COR-L47 (cell line): ENCODE measurements at places on chromosomes 4 and X.

DNA sequence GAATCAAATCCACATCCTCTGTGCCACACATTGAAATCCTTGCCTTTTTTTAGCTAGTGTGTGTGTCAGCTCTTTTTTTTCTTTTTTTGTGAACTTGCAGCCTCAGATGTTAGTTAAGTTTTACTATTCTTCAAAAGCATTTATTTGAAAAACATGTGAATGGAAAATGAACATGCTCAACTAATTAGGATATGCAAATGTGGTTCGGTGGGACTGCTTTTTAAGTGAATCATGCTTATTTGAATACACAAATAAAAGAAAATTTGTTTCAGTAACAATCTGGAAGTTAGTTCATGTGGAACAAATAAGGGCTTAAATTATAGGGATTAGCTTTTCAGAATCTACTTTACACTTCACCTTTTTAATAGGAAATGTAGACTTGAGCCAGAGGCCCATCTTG is 751.5 kb upstream of the FAM241A start:
- no peak for DNase-seq

GRCh38 chr4:146469022-146469421 is 52.7 kb downstream of the SLC10A7 start:
- DNase-seq, result no peak

GRCh38 chrX:70970482-70970995 is 39.6 kb upstream of the SLC7A3 start:
- DNase-seq, result peak; percentile 10

DNA sequence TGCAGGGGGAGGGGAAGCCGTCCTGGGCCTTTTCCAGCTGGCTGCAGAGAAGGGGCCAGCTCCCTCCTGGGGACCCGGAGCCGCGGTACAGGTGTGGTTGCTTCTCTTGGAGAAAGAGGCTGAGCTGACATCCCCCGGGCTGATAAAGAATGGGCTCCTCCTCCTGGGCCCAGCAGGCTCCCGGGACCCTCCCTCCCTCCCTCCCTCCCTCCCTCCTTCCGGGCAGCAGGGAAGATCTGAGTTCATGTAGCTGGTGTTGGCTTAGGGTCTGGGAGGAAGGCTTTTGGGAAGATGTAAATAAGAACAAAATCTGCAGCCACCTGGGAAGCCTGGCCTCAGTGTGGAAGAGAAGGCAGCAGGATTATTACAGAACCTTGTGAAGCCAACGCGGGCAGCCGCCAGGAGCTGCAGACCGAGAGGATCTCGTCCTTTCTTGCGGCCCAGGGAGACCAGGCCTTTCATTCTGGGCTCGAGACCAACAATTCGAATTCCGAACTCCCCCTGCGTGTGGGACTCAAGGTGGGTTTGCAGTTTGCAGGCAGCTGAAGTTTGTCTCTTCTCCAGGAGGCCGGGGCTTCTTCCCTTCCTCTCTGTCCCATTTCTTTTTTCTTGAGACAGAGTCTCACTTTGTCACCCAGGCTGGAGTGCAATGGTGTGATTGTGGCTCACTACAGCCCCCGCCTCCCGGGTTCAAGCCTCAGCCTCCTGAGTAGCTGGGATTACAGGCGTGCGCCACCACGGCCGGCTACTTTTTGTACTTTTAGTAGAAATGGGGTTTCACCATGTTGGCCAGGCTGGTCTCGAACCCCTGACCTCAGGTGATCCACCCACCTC is at the start of gene PLCXD1:
PLCXD1 (plus strand) TSS at position 216 of the 834 bp plus-strand sequence. CDS start 2,807 bp downstream, outside the sequence.
- no peak for DNase-seq

DNA sequence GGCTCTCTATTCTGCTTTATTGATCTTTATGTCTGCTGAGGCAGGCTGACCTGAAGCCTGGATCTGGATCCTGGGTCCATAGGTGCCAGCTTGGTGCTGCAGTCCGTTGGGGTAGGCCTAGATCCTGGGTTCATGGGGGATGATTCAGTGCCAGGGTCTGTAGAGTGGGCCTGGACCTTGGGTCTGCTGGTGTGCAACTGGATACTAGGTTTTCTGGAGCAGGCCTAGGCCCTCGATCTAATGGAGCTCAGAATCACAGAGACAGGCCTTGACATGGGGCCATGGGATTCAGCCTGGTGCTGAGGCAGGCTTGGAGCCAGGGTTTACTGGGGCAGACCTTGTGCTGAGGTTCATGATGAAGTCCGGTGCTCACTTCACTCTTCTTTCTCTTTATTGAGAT is 358.6 kb downstream of the TEX13C start:
- no peak for DNase-seq

DNA sequence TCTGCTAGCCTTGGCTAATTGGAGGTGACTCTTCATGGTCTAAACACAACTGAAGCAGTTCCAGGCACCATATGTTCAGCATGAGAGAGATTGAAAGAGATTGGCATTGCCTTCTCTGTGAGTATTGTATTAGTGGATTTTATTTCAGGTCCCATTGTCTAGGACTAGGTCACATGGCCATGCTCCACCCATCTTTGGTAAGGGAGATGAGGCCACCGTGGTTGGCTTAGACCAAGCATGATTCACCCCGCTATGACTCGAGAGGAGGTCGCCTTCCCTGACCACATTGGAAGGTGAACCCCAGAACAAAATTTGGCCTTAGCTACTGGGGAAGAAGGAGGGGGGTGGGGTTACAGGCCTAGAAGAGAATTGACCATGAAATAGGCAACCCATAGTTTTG is 109.9 kb upstream of the BCOR start:
- no peak for DNase-seq

- no peak for DNase-seq
Observed at GRCh38 chr4:57151481-57151880, 41.3 kb upstream of the IGFBP7 start.

DNA sequence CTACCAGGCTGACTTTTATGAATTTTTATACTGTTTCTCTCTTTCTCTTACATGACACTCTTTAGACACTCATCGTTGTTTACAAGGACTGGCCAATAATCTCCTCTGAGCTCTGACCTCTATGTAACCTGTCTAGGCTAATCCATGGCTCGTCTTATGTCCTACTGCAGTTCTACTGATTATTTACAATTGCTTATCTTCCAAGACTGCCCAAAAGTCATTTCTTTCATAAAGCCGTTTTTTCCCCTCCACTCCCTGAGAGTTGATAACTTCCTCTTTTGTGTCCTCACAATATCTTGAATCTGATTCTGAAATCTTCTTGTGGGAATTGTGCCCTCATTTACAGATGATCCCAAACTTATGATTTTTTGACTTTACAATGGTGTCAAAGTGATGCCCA is 18.3 kb upstream of the SNCA start:
- no peak for DNase-seq

DNA sequence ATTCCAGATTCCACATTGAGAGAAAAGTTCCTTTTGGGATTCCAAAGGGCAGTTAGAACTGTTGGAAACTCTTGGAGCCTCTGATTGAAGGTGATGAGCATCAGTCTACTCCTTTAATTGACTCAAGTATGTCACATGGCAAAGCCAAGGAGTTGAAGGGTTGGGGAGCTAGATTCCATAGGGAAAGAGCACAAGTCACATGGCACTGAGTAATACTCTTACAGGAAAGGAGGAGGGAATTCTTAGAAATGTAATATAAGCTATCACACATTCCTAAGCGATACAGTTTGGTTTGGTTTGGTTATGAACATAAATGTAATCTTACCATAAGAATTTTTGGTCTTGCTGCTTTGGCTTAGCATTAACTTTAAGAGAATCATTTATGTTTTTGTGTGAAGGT is 15.7 kb downstream of the SPCS3 start:
- DNase-seq, result no peak

DNA sequence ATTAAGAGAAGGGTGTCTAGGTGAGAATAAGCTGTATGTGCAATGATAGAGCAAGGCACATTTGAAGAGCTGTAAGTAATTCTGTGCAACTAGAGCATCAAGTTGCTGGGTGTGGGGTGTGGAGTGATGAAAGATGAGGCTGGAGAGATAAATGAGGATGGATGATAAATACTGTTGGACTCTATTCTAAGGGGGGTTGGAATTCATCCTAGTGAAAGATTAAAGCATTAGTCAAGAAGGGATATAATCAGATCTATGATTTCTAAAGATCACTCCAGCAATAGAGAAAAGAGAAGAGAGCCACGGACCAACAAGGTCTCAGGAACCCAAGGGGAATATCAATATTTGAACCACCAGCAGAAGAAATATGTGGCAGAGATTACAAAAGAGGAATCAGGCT is 415.0 kb upstream of the RPS6KA3 start:
- no peak for DNase-seq

DNA sequence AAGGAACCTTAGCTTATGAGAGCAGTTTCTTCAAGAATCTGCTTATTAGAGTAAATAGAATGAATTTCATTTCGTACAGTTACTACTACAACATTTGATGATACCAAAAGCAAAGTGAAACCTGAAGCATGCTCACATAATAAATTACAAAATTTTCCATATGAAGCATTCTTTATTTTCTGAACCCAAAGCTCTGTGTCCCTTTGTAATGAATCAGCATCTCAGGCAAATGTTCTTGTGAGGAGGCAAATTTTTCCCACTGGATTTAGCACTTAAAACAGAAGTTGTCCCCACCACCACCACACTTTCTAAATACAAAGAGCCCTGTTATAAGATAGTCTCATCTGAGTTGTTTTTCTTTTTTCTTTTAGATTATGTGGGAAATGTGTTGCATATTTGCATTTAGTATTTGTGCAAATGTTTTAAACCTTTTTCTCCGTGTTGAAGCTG is 70.7 kb upstream of the NFKB1 start:
- DNase-seq, result no peak

DNA sequence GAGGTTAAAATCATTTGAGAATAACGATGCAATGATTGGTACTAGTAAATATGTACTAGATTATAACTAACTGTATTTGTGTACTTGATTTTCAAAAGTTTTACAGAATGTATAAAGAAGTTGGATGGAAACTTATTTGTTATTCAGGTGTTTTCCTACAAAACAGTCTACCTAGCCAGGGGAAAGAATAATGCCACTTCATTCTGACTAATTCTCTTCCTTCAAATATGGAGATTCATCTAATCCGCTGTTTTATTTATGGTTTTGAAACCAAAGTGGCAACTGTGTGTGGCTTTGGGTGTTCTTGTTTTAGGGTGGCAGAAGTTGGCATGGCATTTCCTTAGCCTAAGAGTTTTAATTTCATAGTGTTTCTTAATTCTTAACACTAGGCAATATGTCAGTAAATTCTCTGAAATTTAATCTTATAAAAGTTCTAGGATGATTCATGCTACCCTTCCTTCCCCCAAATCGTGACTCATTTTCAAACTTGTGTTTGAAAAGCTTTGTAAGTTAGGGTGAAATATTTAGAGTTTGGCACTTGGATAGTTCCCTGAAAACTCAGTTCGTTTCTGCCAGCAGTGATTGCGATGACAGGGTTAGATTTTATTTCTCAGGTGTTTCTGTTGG is 62.6 kb downstream of the DCLK2 start:
- no peak for DNase-seq

DNA sequence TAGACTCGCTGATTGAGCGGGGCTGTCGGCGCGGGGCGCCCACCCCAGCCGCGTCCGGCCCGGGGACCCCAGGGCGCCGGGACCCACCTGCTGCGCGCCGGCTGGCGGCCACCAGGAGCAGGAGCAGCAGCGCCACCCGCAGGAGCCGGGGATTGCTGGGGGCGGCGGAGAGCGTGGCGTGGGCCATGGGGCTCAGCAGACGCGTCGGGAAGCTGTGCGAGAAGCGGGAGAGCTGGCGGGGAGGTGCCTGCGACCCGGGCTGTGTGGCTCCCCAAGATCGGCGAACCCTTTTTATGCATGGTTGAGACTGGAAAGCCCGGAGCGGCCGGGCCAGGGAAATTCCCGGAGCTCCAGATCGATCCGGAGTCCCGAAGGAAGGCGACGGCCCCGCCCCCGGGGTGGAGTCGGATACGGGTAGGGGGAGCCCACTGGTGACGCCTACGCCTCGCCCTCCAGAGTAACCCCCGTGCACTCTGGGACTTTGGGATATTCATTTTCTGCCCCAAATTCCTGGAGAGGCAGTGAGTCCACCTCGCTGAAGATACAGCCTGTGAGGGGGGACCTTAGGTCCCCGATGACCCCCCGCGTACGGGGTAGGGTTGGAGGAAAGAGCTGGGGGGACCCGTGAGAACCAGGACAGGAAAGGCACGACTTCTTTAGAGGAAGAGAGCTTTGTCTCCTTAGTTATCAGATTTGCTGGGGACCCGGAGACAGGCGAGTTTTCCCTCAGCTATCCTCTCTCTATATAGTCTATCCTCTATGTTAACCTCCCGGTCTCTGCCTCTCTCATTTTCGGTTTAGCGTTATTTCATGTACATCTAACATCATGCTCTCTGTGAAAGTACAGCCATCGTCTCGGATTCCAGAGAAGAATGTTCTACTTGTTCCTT is at the start of gene CXCL3:
CXCL3 (minus strand) TSS at position 265 of the 890 bp plus-strand sequence; CDS start at position 187, 78 bp downstream.
- no peak for DNase-seq

DNA sequence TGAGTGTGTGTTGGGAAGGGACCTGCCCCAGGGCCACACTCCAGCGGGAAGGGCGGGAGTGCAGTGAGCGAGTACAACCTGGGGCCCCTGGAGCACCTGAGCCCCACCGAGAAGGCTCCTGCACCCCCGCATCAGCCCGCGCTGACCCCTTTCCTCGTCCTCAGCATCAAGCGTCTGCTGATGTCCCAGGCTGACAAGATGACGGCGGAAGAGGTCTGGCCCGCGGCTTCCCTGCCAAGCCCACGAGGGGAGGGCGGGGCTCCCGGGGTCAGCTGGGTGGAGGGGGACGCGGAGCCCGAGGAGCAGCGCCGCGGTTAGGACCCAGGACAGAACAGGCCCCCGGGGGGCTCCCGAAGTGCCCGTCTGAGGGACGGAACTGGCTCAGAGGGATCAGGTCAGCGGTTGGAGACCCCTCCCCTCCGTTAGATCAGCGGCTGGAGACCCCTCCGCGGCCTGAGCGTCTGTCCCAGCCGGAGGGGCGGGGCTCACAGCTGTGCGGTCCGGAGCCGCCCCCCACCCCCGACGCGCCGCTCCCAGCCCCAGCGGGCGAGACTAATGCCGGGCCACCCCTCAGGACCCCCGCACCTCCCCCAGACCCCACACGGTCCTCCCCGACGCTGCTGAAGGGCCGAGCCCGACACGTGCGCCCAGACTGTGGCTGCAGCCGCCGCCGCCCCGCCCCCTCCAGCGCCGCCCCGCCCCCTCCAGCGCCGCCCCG is 6.7 kb downstream of the MYL5 start:
- no peak for DNase-seq

DNA sequence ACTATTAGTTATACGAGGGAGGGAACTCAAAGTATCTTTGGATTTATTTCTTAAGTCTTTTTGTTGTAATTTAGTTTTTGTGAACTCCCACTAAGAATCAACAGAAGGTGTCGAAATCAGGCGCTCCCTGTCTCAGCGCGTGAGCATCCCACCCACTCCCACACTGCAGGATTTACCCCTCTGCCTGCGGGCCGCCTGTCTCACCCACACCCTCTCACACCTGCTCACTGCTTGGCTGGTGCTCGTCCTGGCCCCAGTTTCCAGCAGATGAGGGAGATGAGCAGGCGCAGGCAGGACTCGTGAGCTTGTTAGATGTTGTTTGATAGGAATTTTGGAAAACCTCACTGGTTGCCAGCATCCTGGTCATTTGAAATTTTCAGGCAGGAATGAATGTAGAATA is 20.8 kb upstream of the HGFAC start:
- no peak for DNase-seq

DNA sequence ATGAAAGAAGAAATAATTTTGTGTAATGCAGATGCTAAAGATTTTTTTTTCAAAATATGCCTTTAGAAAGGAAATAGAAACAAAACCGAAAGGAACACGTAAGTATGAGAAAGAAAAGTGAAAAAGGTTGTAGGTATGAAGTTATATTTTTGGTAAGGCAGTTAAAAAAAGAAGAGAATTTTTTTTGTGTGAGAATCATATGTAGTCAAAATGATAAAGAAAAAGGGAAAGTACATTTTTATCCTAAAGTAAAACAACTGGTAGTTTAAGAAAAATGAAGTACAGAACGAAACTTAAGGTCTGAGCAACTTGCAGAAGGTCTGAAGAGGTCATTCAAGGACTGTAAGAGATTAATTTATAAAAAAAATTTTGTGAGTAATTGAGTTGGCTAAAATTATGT is 164.0 kb upstream of the TRAM1L1 start:
- no peak for DNase-seq
